ENCODE measurements at places on chromosomes 13 and 19. TPM values are rescaled to one million over a fixed set of nuclear protein-coding genes. Genes with fewer than 3 reads are reported as not detected.

CEACAM21 gene
- polyA plus RNA-seq, result 6.7 TPM

CD22 gene
- 31.0 TPM for polyA plus RNA-seq

ZNF681 gene
- polyA plus RNA-seq, result 4.5 TPM

ZNF320 gene
- polyA plus RNA-seq, result 35.2 TPM

DHDH gene
- 1.0 TPM for polyA plus RNA-seq

KCNRG gene
- polyA plus RNA-seq, result 7.4 TPM

CCL25 gene
- polyA plus RNA-seq, result 0.37 TPM

LRRC25 gene
- polyA plus RNA-seq, result 2.3 TPM

PSMC4 gene
- 52.7 TPM for polyA plus RNA-seq

SIGLEC12 gene
- polyA plus RNA-seq, result not detected

PNMA8C gene
- polyA plus RNA-seq, result 0.72 TPM

URAD gene
- polyA plus RNA-seq, result not detected

NLRP5 gene
- not detected for polyA plus RNA-seq

CILP2 gene
- polyA plus RNA-seq, result 0.36 TPM

ZNF554 gene
- polyA plus RNA-seq, result 8.0 TPM

KLK5 gene
- polyA plus RNA-seq, result 0.18 TPM

SGCG gene
- polyA plus RNA-seq, result 17.1 TPM

SPTBN4 gene
- 1.5 TPM for polyA plus RNA-seq

MBD3L3 gene
- polyA plus RNA-seq, result not detected

HIF3A gene
- polyA plus RNA-seq, result 203 TPM

P2RY11 gene
- polyA plus RNA-seq, result 10.9 TPM

CAPNS1 gene
- polyA plus RNA-seq, result 513 TPM

EID2B gene
- 4.2 TPM for polyA plus RNA-seq

ZNF729 gene
- 0.10 TPM for polyA plus RNA-seq

ENOX1 gene
- polyA plus RNA-seq, result 7.6 TPM

ADGRE3 gene
- 0.14 TPM for polyA plus RNA-seq

ZNF541 gene
- polyA plus RNA-seq, result 0.18 TPM

KLC3 gene
- 1.2 TPM for polyA plus RNA-seq

SSC5D gene
- 8.8 TPM for polyA plus RNA-seq

TNNT1 gene
- 0.91 TPM for polyA plus RNA-seq

HSH2D gene
- polyA plus RNA-seq, result 2.3 TPM

GPC5 gene
- 17.3 TPM for polyA plus RNA-seq

PSG11 gene
- polyA plus RNA-seq, result 0.37 TPM

KIR2DL4 gene
- polyA plus RNA-seq, result not detected

LGALS7B gene
- polyA plus RNA-seq, result 1.1 TPM

SBK3 gene
- polyA plus RNA-seq, result 0.86 TPM

SULT2B1 gene
- polyA plus RNA-seq, result 1.7 TPM

XRCC1 gene
- 54.6 TPM for polyA plus RNA-seq

IL12RB1 gene
- 0.31 TPM for polyA plus RNA-seq

HRC gene
- polyA plus RNA-seq, result 8.7 TPM

ZNF814 gene
- polyA plus RNA-seq, result 61.2 TPM

TDRD3 gene
- polyA plus RNA-seq, result 42.8 TPM

FCER2 gene
- 0.16 TPM for polyA plus RNA-seq

CEACAM3 gene
- 0.39 TPM for polyA plus RNA-seq

LRRC63 gene
- 0.39 TPM for polyA plus RNA-seq

PPP1R12C gene
- 88.7 TPM for polyA plus RNA-seq

OSCAR gene
- 0.73 TPM for polyA plus RNA-seq

ZNF628 gene
- 2.2 TPM for polyA plus RNA-seq

SIAH3 gene
- polyA plus RNA-seq, result 0.15 TPM

ONECUT3 gene
- polyA plus RNA-seq, result 0.09 TPM

Data from right lung (tissue), 10 donors.